Psoas muscle (tissue), 8 donors: ENCODE measurements at places on chromosomes 5 and 9. TPM values are rescaled to one million over a fixed set of nuclear protein-coding genes. Genes with fewer than 3 reads are reported as not detected.

CDK9 gene
- 26.5 TPM for total RNA-seq

PIGO gene
- 11.3 TPM for total RNA-seq

SELENOP gene
- total RNA-seq: 155 TPM

CXCL14 gene
- total RNA-seq: 28.9 TPM

PCA3 gene
- total RNA-seq: not detected

COL27A1 gene
- 3.9 TPM for total RNA-seq

INSL6 gene
- not detected for total RNA-seq

KYAT1 gene
- total RNA-seq: 8.9 TPM

DBH gene
- total RNA-seq: not detected

GTF2H2 gene
- total RNA-seq: 13.3 TPM

ADAMTSL2 gene
- total RNA-seq: 4.0 TPM

GMCL2 gene
- not detected for total RNA-seq

TLX3 gene
- not detected for total RNA-seq
